ENCODE measurements at places on chromosomes 6 and 20.

DNA sequence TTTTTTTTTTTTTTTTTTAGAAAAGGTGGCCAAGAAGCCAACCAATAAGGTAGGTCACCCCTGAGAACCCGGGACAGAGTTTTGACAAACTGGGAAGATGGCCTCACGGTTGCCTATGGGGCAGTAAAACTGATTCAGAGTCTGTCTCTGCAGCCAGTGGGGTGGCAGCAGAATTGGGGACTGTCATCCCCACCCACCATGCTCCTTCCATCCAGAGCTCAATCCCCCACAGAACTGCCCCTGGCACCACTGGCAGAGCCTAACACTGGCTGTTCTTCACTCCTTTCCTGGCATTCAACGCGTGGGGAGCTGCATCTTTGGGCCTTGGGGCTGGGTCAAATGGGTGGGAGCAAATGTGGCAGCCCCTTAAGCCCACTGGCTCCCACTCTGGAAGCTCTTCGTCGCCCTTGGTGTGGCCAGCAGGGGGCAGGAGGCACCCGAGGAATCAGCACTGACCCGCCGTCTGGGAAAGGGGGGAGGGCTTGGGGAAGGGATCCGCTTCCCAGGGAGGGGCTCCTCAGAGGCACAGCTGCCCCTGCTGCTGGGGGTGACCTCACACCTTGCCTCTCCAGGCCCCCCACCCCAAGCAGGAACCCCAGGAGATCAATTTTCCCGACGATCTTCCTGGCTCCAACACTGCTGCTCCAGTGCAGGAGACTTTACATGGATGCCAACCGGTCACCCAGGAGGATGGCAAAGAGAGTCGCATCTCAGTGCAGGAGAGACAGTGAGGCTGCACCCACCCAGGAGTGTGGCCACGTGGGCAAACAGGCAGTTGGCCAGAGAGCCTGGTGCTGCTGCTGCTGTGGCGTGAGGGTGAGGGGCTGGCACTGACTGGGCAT is 10.4 kb downstream of the CD40 start:
- peak; percentile 39 for DNase-seq

GRCh38 chr6:130730600-130730999 is 96.6 kb upstream of the SMLR1 start:
- DNase-seq: no peak

- peak; percentile 78 for DNase-seq
Observed at GRCh38 chr6:16332175-16332542, 93.8 kb downstream of the GMPR start.

GRCh38 chr6:26202201-26202611 is 115.0 kb downstream of the HFE start:
- no peak for DNase-seq

GRCh38 chr6:90818163-90818562 is 231.3 kb upstream of the MAP3K7 start:
- DNase-seq: no peak

GRCh38 chr6:1665214-1665613 is 55.5 kb downstream of the FOXC1 start:
- DNase-seq: no peak

DNA sequence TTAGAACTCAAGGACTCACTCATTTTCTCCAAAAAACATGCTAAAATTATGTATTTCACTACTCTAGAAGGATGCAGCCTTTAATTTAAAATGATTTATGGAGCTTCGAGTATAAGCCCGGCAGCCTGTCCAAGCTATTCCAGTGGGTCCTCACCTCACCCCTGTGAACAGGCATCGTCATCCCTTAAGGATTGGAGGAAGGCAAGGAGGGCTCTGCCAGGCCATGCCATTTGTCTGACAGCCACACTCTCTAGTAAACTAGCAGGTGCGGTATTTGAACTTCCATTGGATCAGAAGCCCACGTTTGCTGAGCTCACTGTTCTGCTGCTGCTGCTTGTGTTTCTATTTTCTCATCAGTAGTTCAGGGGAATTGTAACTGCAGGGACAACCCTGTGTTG is 39.8 kb upstream of the NAA20 start:
- DNase-seq: no peak

- DNase-seq: no peak
Observed at GRCh38 chr6:78484198-78485064, 382.9 kb upstream of the IRAK1BP1 start.

GRCh38 chr20:23178806-23179205 is 92.7 kb upstream of the CD93 start:
- no peak for DNase-seq

- no peak for DNase-seq
Observed at GRCh38 chr20:23287354-23288190, 63.0 kb upstream of the NXT1 start.

GRCh38 chr20:52975029-52975732 is 3.0 kb downstream of the TSHZ2 start:
- no peak for DNase-seq

DNA sequence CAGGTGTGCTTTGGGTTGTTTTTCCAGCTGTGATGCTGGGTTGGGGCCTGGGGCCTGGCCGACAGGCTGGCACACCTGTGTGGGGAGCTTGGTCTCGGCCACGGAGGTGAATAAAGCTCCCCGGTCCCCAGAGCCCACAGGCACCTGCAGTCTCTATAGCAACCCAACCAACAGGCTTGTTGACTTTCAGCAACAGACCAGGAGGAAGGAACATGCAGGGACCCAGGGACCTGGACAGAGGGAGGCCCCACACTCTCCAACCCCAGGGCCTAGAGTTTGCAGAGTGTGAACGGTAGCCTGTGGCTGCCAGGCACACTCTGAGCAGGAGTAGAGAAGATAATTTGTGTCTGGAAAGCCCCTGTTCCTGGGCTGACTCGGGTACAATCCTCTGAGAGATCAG is 14.6 kb upstream of the SYNJ2 start:
- peak; percentile 11 for DNase-seq

DNA sequence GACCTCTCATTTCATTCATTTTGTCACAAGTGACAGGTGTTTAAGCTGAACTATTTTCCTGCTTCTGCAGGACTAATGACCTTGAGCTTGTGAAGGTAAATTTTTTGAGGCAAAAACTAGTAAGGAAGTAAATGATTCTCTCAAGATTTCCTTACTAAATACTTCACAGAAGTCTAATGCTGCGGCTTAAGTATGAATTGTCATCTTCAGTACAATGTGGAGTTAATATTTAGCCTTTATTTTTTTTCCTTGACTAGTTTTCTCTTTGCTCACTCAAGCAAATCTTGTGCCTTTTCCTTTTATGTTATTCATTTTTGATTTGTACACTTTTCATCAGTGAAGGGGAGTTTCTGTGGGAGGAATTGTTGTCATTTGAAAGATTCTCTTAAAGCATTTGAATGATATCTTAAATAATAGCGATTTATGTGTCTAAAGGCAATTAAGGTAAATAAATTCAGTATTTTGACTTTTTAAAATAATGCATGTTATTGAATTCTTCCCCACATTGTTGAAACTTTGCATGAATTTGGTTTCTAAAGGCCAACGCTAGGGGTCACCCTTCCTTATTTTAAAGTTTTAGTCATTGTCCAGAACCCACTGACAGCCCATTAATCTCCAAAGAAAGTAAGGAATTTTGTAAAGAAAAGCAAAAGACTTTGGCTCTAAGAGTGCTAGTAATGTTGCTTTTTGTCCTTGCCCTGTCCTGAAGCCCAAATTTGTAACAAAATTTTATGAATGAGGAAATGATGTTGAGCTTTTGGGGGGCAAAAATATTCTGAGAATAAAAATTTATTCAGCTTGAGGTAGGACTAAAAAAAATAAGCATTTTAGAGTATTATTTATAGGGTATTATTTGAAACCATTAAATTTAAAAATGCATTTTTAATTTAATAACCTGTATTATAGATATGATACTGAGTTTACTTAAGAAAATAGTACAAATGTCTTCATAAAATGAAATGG is 157.4 kb upstream of the LAMA2 start:
- peak; percentile 1 for DNase-seq

- no peak for DNase-seq
Observed at GRCh38 chr20:62639765-62640164, 2.5 kb upstream of the SLCO4A1 start.

DNA sequence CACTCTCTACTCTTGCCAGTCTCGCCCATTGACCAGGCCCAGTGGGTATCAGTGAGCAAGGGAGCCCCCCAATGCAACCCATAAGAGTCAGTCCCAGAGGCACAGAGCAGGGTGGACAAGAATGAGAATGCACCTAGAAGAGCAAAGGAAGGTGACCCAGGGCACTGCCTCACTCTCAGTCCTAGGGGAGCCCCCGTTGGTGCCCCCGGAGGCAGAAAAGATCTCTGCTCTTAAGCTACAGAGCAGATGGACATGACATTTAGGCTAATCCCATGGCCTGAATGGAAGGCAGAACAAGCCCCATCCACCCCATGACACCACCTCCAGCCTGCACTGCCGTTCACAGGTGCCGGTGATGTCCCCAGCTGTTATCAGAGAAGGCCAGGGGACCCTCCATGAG is 50.7 kb upstream of the PLEKHG1 start:
- no peak for DNase-seq

- no peak for DNase-seq
Observed at GRCh38 chr6:44062105-44062770, 65.0 kb downstream of the MRPL14 start.

DNA sequence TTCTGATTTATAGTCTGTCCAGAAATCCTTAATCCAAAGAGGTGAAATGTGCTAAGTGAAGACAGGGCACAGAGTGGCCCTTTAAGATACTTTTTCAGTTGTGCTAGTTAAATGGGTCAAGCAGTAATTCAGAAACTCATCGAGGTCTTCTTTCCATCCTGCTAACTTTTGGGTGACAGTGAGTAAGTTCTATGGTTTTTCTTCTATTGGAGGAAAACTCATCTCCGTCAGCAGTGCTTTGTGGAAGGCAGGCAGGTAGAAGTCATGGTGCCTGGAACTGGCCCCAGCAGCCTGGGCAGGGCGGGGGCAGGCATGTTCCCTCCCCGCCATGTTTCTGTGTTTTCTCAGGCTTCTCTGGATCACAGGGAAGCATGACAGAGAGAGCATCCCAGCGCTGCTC is 66.5 kb upstream of the SCP2D1 start:
- no peak for DNase-seq

DNA sequence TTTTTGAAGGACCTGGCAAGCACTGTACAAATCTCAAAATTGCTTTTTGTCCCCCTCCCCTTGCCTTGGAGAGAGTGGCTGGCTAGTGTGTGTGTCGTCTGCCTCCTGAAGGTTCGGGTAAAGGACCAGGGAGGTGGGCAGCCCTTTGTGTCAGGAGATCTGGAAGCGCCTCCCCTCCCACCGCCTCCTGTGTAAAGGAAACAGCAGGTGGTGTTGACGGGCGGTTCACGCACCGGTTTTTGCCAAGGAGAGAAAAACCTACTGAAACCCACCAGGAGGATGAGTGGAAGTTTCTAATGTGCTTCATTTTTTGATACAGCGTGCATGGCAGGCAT is 1.2 kb downstream of the ENTPD6 start:
- DNase-seq: no peak

- no peak for DNase-seq
Observed at GRCh38 chr6:48388044-48388443, 277.0 kb upstream of the PTCHD4 start.

- no peak for DNase-seq
Observed at GRCh38 chr6:74928203-74928602, 277.6 kb downstream of the COL12A1 start.

DNA sequence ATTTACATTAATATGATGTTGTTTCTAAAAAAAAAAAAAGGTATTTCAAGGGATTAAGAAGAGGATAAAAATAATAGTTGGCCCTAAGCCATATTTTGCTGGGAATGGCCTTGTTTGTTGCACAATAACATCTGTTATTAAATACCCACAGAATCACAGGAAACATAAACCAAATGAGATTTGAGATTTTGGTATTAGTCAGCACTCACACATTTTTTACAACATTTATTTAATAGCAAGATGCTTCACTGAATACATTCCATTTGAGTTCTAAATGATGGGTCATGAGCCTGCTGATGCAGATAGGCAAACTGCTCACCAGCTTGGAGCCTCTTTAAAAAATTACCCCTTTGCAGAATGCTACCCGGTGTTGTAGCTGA is 92.9 kb upstream of the ENPP5 start:
- no peak for DNase-seq

DNA sequence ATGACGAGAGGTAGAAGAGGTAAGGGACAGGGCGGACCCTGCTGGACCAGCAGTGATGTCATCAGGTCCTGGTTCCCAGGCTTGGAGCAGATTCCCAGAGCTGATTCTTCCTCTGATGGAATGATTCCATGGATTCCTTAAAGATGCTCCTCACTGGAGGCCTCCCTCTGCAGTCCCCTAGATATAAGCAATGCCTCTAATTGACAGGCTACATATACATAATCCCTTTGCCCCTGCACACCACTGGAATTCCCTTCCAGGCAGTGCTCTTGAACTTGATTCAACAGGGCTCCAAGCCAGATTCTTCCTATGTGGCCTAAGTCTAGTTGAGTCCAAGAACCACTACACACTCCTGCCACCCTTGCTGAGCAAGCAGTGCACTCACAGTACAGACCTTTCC is 52.3 kb upstream of the L3MBTL3 start:
- DNase-seq: no peak

GRCh38 chr6:131054392-131055250 is 8.4 kb downstream of the EPB41L2 start:
- DNase-seq: no peak

GRCh38 chr6:118774581-118774980 is 119.4 kb upstream of the ASF1A start:
- DNase-seq: no peak

DNA sequence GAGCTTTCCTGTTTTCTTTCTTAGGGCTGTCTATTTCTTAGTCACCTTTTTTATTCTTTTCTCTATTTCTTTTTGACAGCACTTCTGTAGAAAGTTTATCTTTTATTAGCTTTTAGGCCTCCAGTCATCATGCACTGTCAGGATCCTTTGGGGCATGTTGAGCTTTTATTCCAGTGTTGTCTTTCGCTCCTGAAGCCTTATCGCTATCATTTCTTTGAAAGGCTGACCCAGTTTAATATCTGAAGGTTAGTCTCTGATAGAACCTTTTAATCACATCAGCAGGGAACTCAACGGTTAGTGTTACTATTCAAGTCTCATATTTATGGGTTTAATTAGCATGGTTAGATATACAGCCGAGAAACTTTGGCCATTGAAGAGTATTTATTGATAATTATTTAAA is 745.9 kb downstream of the TBC1D32 start:
- no peak for DNase-seq

GRCh38 chr6:107956586-107957307 is 1.3 kb downstream of the SEC63 start:
- DNase-seq: no peak

DNA sequence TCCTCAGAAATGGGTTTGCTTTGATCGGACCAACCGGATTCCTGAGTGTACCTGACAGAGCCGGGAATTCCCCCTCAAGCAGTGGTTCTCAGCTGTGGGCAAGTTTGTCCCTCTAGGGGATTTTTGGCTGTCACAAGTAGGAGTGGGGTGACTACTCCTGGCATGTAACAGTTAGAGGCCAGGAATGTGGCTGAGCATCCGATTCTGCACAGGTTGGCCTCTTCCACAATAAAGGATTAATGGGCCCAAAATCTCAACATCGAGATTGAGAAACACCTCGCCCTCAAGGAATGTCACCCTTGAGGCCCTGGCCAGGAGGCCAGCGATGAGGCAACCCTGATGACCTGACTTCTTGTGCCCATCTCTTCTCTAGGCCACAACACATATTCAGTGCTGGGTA is 7.9 kb downstream of the AGPAT4 start:
- no peak for DNase-seq
